Activated naive CD4-positive, alpha-beta T cell treated with anti-CD3 and anti-CD28 coated beads for 36 hours (primary cell): ENCODE measurements at places on chromosomes 11 and 22. TPM values are rescaled to one million over a fixed set of nuclear protein-coding genes. Genes with fewer than 3 reads are reported as not detected.

CARNS1 gene
- 0.91 TPM for total RNA-seq

- H3K36me3 ChIP-seq: no peaks in the 10 kb centered on the region
- H3K4me3 ChIP-seq: no peak overlapping the region
- H3K27ac ChIP-seq: no peak overlapping the region
- H3K27me3 ChIP-seq: peaks cover 26% of the 10 kb centered on the region
- H3K4me1 ChIP-seq: no peaks in the 10 kb centered on the region
Observed at GRCh38 chr11:18836417-18836816, 44.8 kb upstream of the PTPN5 start.

DNA sequence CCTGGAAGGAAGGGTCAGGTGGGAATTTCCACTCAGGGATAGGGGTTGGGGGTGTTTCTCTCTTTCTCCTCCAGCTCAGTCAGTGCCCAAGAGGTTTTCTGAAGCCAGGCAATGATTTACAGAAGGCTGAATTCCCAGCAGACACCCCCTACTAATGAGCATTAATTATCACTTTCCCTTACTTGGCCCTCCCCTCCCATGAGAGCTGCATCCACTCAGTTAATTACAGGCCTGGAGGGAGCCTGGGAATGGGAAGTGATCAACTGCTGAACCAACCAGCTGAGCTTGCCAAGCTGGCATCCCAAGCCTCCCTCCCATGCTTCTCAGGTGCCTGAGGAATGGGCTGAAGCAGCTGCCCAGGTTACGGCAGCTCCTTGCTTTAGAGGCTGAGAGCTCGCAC lies 992 bp downstream of the LGALS12 start:
- no peak for DNase-seq
- H3K4me3 ChIP-seq: no peak overlapping the region
- H3K36me3 ChIP-seq: no peaks in the 10 kb centered on the region

DNA sequence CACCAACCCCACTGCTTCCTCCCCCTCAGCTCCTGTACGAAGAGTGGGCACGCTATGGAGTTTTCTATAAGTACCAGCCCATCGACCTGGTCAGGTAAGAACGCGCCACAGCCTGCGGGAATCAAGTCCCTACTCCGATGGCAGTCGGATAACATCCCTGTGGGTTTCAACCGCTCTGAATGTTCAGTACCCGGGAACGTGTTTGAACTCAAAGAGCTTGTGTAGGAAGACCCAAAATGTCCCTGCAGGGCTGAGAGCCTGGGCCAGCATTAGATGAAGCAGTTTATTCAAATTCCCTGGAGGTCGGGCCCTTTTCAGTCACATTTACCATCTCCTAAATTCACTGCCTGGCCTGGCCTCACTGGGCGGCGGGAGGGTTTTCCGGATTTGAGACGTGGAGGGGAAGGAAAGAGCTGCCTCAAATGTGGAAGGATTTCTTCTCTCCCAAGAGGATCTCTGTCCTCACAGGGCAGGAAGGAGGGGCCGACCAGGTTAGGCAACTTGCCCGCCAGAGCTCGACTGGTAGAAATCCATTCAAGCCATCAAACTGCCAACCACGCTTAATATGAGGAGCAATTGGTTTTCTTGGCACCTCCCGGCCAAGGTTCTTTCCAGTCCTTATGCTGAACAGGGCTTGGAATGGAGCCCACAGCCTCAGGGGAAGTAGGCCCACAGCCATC lies 46.3 kb downstream of the ANO1 start:
- H3K27me3 ChIP-seq: peaks cover 2% of the 10 kb centered on the region
- no peak overlapping the region for H3K27ac ChIP-seq
- no peaks in the 10 kb centered on the region for H3K4me1 ChIP-seq
- DNase-seq: no peak
- no peak overlapping the region for H3K4me3 ChIP-seq

BRSK2 gene
- 0.17 TPM for total RNA-seq

CRYBB2 gene
- not detected for total RNA-seq

GRCh38 chr11:132158091-132158490 lies 787.7 kb downstream of the NTM start:
- DNase-seq: peak; percentile 6
- H3K27me3 ChIP-seq: no peaks in the 10 kb centered on the region
- no peaks in the 10 kb centered on the region for H3K36me3 ChIP-seq

GRCh38 chr11:45974806-45975205 lies 52.4 kb downstream of the LARGE2 start:
- H3K4me3 ChIP-seq: no peak overlapping the region
- no peaks in the 10 kb centered on the region for H3K4me1 ChIP-seq
- H3K36me3 ChIP-seq: peaks cover 4% of the 10 kb centered on the region
- DNase-seq: no peak

SLC22A9 gene
- total RNA-seq: not detected

DNA sequence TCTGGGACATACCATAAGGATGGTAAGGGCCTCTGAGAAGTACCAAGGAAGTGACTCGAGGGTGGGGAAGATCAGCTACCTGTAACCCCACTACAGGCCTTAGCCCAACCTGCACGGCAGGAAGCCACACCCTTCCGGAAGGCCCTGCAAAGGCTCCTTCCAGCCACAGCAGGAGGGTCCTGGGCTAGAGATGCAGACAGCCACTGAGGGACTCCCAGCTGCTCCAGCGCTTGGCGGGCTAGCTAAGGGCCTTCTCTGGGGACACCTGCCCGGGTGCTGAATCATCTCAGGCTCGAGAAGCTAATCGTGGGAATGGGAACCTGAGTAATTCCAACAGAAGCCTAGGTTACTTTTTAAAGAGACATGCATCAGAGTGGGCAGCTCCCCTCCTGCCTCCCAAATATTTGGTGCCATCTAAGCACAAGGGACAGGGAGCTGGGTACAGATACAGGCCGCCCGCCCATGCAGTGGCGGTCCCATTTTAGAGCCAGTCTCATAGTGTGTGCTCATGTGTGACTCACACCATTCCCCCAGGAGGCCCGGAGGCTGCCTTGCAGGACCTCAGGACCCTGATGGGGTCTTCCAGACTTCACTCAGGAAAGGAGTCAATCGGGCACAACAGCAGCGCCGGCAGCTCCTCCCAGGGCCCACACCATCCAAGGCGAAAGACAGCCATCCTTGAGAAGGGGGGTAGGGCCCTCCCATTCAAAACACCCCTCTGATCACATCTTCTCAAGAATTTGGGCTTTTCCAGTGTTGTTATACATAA lies 8.0 kb downstream of the MYH9 start:
- peak overlapping the region; percentile 79 for H3K4me3 ChIP-seq
- peak; percentile 61 for DNase-seq
- peaks cover 93% of the 10 kb centered on the region for H3K4me1 ChIP-seq

GRCh38 chr11:15627560-15627959 lies 512.8 kb downstream of the INSC start:
- no peaks in the 10 kb centered on the region for H3K36me3 ChIP-seq
- peaks cover 4% of the 10 kb centered on the region for H3K27me3 ChIP-seq
- no peak overlapping the region for H3K27ac ChIP-seq
- DNase-seq: no peak
- no peak overlapping the region for H3K4me3 ChIP-seq

GRCh38 chr11:12175694-12176241 lies 65.4 kb downstream of the MICAL2 start:
- peak; percentile 55 for DNase-seq
- peaks cover 70% of the 10 kb centered on the region for H3K4me1 ChIP-seq
- peaks cover 10% of the 10 kb centered on the region for H3K36me3 ChIP-seq
- H3K27ac ChIP-seq: peak overlapping the region; percentile 90

GRCh38 chr11:128908391-128909246 lies 17.5 kb downstream of the KCNJ5 start:
- H3K4me3 ChIP-seq: no peak overlapping the region
- no peaks in the 10 kb centered on the region for H3K36me3 ChIP-seq
- peak; percentile 25 for DNase-seq
- H3K4me1 ChIP-seq: peaks cover 11% of the 10 kb centered on the region

DNA sequence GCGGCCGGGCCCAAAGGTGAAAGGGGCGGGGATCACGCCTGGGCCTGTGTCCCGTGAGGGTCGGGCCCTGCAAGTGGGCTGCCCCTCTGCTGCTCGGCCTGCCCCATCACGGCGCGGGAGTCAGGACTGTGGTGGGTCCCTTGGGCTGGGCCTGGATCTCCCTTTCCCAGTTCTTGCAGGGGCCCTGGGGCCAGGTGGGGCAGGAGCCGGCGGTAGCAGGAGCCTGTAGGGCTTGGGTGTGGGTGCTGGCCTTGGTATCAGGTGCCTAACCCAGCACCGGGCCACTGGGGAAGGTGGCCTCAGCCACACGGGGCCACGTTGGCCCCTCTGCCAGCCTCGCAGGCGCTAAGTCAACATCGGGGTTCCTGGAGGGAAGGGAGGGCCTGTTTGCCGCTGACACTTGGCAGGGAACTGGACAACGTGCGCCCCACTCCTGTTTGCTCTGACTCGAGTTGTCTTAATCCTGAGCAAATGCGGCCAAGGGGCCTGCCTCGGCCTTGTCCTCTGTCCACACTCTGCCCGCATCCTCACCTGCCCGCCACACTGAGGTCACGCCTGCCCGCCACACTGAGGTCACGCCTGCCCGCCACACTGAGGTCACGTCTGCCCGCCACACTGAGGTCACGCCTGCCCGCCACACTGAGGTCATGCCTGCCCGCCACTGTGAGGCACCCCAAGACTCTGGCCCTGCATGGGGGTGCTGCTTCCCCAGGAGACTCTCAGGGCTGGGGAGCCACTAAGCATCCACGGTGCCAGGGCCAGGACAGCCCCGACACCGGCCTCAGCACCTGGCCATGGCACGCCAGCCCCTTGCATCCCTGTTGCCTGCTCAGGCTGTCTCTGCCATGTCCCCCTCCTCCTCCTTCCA lies 14.2 kb upstream of the MUC5B start:
- peaks cover 2% of the 10 kb centered on the region for H3K36me3 ChIP-seq
- peak; percentile 2 for DNase-seq
- no peaks in the 10 kb centered on the region for H3K4me1 ChIP-seq
- no peak overlapping the region for H3K4me3 ChIP-seq
- H3K27ac ChIP-seq: no peak overlapping the region

SLC5A4 gene
- total RNA-seq: not detected

- no peak for DNase-seq
- H3K27ac ChIP-seq: peak overlapping the region; percentile 74
- no peaks in the 10 kb centered on the region for H3K27me3 ChIP-seq
Observed at GRCh38 chr11:65718964-65719492, 1.6 kb downstream of the RNASEH2C start.

OR6Q1 gene
- total RNA-seq: not detected

DNA sequence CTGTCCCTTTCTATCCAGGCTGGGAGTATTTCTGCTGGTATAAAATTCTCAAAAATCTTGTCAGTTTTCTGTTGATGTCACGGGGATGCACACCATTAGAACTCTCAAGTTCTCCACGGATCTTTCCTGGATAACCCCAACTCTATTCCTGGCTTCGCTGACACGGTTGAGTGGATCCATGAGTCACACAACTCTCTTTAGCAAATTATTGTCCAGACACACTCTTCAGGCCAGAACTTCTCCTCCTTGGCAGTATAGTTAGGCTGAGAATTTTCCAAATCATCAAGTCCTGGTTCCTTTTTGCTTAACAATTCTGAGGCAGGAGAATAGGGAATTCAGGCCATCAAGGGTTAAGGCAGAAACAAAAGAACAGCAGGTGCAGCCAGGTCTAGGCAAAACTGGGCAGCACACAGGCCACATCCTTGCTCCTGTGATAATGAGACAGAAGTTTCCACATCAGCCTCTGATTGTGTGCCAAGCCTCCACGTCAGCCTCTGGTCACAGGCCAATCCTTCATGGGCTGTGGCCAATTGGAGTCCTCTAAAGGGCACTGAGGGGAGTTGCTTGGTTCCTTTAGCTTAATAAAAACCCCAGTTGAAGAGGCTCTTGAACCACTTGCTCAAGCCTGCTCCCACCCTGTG lies 5.7 kb upstream of the ACAT1 start:
- H3K4me3 ChIP-seq: no peak overlapping the region
- no peaks in the 10 kb centered on the region for H3K27me3 ChIP-seq
- H3K36me3 ChIP-seq: no peaks in the 10 kb centered on the region
- H3K27ac ChIP-seq: no peak overlapping the region

GRCh38 chr11:63132985-63133775 lies 10.8 kb downstream of the SLC22A24 start:
- no peaks in the 10 kb centered on the region for H3K36me3 ChIP-seq
- H3K27me3 ChIP-seq: peaks cover 24% of the 10 kb centered on the region
- H3K4me1 ChIP-seq: no peaks in the 10 kb centered on the region
- H3K27ac ChIP-seq: no peak overlapping the region
- DNase-seq: no peak
- no peak overlapping the region for H3K4me3 ChIP-seq

DNA sequence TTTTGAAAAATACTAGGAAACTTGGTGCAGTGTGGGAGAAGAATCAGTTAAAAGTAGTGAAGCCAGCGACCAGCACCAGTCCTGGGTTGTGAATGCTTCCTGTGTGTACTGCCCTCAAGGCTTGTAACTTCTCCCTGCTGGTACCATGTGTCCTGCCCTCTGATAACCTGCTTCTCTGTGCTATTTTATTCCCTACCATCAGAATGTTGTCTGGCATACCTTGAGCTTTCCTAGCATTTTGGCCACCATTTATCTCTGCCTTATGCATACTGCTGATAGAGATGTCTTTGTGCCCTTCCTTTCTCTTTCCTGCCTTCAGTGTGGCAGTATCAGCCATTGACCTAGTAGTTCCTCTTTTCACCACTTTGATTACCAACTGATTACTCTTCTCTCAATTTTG lies 2.0 kb downstream of the GTF2H1 start:
- H3K36me3 ChIP-seq: peaks cover 27% of the 10 kb centered on the region
- no peak for DNase-seq
- H3K27me3 ChIP-seq: no peaks in the 10 kb centered on the region
- peaks cover 62% of the 10 kb centered on the region for H3K4me1 ChIP-seq

- no peak overlapping the region for H3K27ac ChIP-seq
- no peak for DNase-seq
- H3K4me1 ChIP-seq: peaks cover 2% of the 10 kb centered on the region
- no peaks in the 10 kb centered on the region for H3K36me3 ChIP-seq
Observed at GRCh38 chr11:45334836-45335235, 48.7 kb upstream of the SYT13 start.

DNA sequence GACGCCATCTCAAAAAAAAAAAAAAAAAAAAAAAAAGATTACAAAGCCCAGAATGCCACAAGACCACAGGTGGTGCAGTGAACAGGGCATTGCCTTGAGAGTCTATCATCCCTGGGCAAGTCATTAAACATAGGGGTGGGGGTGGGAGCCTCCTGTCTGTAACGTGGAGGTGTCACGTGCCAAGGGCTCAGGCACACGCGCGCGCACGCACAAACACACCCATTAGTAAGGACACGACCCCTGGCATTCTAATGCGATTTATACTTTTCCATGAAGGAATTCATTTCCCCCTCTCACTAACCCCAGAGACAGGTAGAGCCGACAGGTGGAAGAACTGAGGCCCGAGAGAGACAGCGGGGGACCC lies 5.8 kb upstream of the GCAT start:
- DNase-seq: no peak
- peak overlapping the region; percentile 69 for H3K4me3 ChIP-seq
- H3K27ac ChIP-seq: no peak overlapping the region
- H3K27me3 ChIP-seq: peaks cover 31% of the 10 kb centered on the region

DNA sequence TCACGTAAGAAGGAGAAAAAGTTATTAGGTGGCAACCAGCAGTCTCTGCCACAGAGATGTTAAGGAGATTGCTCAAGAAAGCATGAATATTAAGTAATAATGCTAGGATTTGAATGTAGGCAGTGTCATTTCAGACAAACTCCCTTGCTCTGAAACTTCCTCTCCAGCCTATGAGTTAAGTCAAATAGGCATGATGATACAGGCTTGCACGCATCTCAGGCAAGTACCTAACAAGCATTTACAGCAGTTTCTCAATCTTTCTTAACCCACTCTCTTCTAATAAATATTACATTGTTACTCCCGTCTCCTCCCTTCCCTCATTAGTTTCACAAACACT lies 72.7 kb downstream of the RAB38 start:
- H3K27ac ChIP-seq: no peak overlapping the region
- H3K36me3 ChIP-seq: no peaks in the 10 kb centered on the region
- H3K27me3 ChIP-seq: peaks cover 9% of the 10 kb centered on the region
- no peak overlapping the region for H3K4me3 ChIP-seq
- DNase-seq: no peak
- H3K4me1 ChIP-seq: no peaks in the 10 kb centered on the region
